Right lobe of liver (tissue), 6 donors: ENCODE measurements at places on chromosomes 3 and 15. TPM values are rescaled to one million over a fixed set of nuclear protein-coding genes. Genes with fewer than 3 reads are reported as not detected.

VIPR1 gene
- 18.2 TPM for total RNA-seq

ZNF385D gene
- 0.74 TPM for total RNA-seq

STXBP5L gene
- total RNA-seq, result not detected

CPLX3 gene
- total RNA-seq, result not detected

CCNB2 gene
- total RNA-seq, result 2.2 TPM

ABHD10 gene
- total RNA-seq, result 25.2 TPM

TNNC1 gene
- 0.55 TPM for total RNA-seq

GRCh38 chr15:53389271-53390037 lies 370.0 kb downstream of the WDR72 start:
- no peaks in the 10 kb centered on the region for H3K27me3 ChIP-seq
- H3K4me3 ChIP-seq, result no peak overlapping the region
- no peak for DNase-seq
- H3K27ac ChIP-seq, result no peak overlapping the region

DNA sequence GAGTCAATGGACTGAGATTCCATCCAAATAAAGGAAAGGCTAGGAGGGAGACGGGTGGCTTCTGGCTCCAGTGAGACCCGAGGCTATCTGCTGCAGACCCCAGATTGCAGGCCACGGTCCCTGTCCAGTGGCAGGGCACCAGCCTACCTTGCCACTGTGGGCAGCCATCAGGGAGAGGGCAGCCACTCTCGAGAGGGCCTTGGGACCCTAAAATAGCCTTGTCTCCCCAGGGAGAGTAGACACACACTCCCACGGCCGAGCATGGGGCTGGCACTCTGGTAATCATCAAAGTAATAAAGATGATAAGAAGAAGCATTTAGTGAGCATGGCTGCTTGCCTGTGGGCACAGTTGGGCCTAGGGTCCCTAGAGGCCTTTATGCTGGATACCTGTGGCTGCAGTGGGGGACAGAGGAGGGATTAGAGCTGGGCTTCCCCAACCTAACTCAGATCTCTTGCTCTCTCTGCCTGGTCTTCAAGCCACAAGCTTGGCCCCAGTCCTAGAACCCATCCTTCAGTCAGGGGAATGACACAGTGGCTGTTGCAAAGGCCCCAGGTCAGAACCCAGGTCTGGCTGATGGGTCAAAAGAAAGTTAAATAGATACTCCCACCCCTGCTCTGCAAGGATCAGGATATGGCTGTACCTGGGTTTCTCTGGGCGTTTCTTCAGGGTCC lies 9.2 kb upstream of the VIPR1 start:
- no peaks in the 10 kb centered on the region for H3K36me3 ChIP-seq
- no peak for DNase-seq
- no peaks in the 10 kb centered on the region for H3K4me1 ChIP-seq
- no peaks in the 10 kb centered on the region for H3K27me3 ChIP-seq

GRCh38 chr3:88362428-88362827 lies 212.7 kb downstream of the C3orf38 start:
- H3K27me3 ChIP-seq, result no peaks in the 10 kb centered on the region
- DNase-seq, result no peak
- H3K27ac ChIP-seq, result no peak overlapping the region

DNA sequence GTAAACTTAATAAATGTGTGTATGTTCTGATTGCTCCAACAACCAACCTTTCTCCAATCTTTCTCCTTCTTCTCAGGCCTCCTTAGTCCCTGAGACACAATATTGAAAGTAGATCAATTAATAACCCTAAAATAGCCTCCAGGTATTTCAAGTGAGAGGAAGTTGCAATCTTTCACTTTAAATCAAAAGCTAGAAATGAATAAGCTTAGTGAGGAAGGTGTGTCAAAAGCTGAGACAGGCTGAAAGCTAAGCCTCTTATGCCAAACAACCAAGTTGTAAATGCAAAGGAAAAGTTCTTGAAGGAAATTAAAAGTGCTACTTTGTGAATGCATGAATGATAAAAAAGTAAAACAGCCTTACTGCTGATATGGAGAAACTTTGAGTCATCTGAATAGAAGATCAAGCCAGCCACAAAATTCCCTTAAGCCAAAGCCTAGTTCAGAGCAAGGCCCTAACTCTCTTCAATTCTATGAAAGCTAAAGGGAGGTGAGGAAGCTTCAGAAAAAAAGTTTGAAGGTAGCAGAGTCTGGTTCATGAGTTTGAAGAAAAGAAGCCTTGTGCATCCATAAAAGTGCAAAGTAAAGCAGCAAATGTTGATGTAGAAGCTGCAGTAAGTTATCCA lies 38.6 kb downstream of the CCDC80 start:
- no peak for DNase-seq
- H3K4me1 ChIP-seq, result no peaks in the 10 kb centered on the region
- H3K27me3 ChIP-seq, result no peaks in the 10 kb centered on the region

DNA sequence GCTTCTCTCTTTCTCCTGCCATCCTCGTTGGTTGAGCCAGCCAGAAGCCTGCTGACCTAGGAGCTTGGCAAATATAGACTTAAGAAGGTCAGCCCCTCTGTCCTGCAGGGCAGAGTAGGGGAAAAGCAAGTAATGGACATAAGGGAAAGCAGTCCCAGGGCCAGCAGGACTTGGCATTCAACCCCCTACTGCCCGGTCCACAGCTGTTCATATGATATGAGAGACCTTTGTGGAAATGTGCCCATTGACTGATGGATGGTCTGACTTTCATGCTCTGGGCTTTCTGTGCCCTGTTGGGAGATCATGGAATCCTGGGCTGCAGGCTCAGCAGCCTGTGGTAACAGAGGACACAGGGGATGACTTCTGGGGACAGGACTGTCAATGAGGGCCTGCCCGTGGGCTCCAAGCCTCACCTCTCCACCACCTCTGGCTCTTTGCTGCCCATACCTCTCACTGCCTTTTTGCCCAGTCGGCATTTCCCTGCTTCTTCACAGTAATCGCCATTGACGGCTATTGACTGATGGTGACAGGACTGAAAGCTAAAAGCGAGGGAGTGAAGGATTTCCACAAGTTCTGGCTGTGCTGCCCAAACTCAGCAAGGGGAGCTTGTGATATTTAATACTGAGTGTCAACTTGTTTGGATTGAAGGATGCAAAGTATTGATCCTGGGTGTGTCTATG lies 60.0 kb upstream of the NMNAT3 start:
- H3K4me1 ChIP-seq, result no peaks in the 10 kb centered on the region
- H3K27me3 ChIP-seq, result no peaks in the 10 kb centered on the region
- H3K27ac ChIP-seq, result no peak overlapping the region

DNA sequence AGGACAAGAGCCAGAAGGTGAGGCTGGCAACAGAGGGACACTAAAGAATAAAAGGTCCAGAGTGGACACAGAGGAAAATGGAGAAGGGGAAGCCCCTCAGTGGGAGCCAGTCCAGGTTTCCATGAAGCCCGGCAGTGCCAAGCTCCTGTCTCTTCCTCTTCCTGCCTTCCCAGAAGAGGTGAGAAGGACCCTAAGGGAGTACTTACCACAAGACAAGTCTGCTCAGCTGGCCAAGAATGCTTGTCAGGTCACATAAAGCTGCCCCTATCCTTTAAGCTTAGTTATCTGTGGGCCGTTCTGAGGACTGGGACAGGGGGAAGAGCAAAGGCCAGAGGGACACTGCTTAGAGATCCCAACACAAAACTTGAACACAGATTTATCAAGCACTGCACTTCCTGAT lies 100.2 kb downstream of the RYK start:
- no peak for DNase-seq
- no peak overlapping the region for H3K27ac ChIP-seq
- no peaks in the 10 kb centered on the region for H3K27me3 ChIP-seq
- H3K36me3 ChIP-seq, result no peaks in the 10 kb centered on the region
- no peaks in the 10 kb centered on the region for H3K4me1 ChIP-seq
- no peak overlapping the region for H3K4me3 ChIP-seq

GRCh38 chr3:148335612-148336011 lies 362.1 kb upstream of the AGTR1 start:
- no peak for DNase-seq
- no peaks in the 10 kb centered on the region for H3K36me3 ChIP-seq
- no peak overlapping the region for H3K27ac ChIP-seq
- H3K27me3 ChIP-seq, result no peaks in the 10 kb centered on the region
- no peaks in the 10 kb centered on the region for H3K4me1 ChIP-seq
- no peak overlapping the region for H3K4me3 ChIP-seq

- no peaks in the 10 kb centered on the region for H3K4me1 ChIP-seq
- H3K27ac ChIP-seq, result no peak overlapping the region
- no peak overlapping the region for H3K4me3 ChIP-seq
- peaks cover 81% of the 10 kb centered on the region for H3K36me3 ChIP-seq
- no peak for DNase-seq
Measured at GRCh38 chr15:74626752-74627692, 11.4 kb downstream of the CLK3 start.

DNA sequence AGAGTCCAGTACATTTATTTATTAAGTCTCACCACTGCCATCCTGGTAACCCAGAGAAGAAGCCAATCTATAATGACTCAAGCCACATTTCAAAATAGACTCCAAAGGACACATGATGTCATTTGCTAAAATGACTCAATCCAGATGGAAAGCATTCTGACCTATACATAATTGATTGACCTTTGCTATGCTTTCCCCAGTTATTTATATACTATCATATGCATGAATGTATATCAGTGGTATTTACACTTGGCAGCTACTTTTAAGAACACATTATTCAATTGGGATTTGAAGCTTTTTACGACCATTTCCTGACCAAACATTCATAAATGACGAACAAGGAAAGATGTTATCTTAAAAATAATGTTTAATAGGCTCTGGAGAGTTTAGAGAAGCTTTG lies 297.2 kb downstream of the FHIT start:
- DNase-seq, result no peak
- H3K4me3 ChIP-seq, result no peak overlapping the region
- no peaks in the 10 kb centered on the region for H3K36me3 ChIP-seq
- no peak overlapping the region for H3K27ac ChIP-seq

DNA sequence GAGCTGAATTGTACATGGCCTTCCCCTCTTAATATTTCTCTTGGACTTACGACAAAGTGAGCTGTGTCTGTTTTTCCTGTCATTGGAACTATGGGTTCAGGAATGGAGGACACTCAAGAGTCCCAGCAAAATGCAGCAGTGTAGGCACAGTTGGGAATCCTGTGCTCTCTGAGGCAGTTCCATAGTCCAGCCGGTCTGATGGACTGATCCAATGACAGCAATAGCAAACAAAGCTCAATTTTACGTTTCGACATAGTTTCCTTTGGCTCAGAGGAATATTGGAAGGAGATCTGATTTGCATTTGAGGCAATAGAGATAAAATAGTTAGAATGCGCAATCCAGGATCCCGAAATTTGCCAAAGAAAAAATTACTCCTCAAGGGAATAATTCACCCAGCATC lies 276.9 kb upstream of the CNTN3 start:
- no peak overlapping the region for H3K4me3 ChIP-seq
- DNase-seq, result peak; percentile 45
- H3K27me3 ChIP-seq, result no peaks in the 10 kb centered on the region
